ENCODE measurements at places on chromosomes 12 and 14.

GRCh38 chr12:1688086-1688710 is 2.7 kb upstream of the ADIPOR2 start:
- peaks cover 9% of the 10 kb centered on the region for H3K4me1 ChIP-seq
- DNase-seq: no peak
- no peak overlapping the region for H3K27ac ChIP-seq

DNA sequence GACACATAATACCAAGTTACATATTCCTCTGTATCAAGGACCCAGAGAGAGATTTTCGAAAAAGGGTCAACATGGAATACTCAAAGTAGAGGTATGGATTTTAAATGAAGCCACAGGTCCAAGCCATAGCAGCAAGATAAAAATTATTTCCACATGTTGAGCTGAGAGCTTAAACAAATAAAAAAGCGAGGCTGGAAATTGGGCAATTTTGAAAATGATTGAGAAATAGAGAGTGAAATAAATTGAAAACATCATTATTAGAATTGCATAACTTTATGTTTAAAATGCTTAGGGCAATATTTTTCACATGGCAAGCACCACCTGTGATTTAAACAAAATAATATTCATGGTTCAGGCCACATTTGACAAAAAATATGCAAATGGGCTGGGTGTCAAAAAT is 1251.0 kb upstream of the USP15 start:
- no peaks in the 10 kb centered on the region for H3K4me1 ChIP-seq
- H3K36me3 ChIP-seq: no peaks in the 10 kb centered on the region
- no peak overlapping the region for H3K27ac ChIP-seq
- H3K27me3 ChIP-seq: no peaks in the 10 kb centered on the region

- no peak overlapping the region for H3K4me3 ChIP-seq
- no peaks in the 10 kb centered on the region for H3K4me1 ChIP-seq
- no peaks in the 10 kb centered on the region for H3K36me3 ChIP-seq
- no peak overlapping the region for H3K27ac ChIP-seq
- no peak for DNase-seq
Measured at GRCh38 chr14:67900231-67900630, 80.7 kb downstream of the RAD51B start.

DNA sequence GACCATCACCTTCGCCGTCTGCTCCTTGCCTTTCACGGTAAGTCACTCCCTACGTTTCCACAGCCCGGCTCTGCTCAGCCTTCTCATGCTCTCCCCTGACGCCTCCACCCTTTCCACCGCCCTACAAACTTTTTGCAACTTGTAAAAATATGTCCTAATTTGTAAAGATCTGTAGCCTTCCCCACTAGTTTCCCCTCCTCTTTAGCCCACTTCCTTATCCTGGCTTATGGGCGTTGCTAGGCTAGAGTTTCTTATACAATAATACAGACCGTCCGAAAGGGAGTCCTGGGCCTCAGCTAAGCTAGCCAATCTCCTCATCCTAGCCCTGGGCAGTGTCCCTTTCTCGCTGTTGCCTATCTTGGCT is 1.2 kb downstream of the PTGER2 start:
- no peak overlapping the region for H3K27ac ChIP-seq
- DNase-seq: no peak
- no peaks in the 10 kb centered on the region for H3K36me3 ChIP-seq
- peaks cover 20% of the 10 kb centered on the region for H3K27me3 ChIP-seq
- peaks cover 8% of the 10 kb centered on the region for H3K4me1 ChIP-seq

GRCh38 chr14:68530443-68530842 is 262.4 kb downstream of the ZFP36L1 start:
- no peaks in the 10 kb centered on the region for H3K36me3 ChIP-seq
- H3K27me3 ChIP-seq: no peaks in the 10 kb centered on the region
- no peak overlapping the region for H3K4me3 ChIP-seq

- H3K27ac ChIP-seq: no peak overlapping the region
- H3K36me3 ChIP-seq: no peaks in the 10 kb centered on the region
- H3K4me3 ChIP-seq: no peak overlapping the region
- DNase-seq: no peak
- H3K27me3 ChIP-seq: no peaks in the 10 kb centered on the region
Measured at GRCh38 chr14:102326583-102326982, 7.0 kb downstream of the ZNF839 start.

DNA sequence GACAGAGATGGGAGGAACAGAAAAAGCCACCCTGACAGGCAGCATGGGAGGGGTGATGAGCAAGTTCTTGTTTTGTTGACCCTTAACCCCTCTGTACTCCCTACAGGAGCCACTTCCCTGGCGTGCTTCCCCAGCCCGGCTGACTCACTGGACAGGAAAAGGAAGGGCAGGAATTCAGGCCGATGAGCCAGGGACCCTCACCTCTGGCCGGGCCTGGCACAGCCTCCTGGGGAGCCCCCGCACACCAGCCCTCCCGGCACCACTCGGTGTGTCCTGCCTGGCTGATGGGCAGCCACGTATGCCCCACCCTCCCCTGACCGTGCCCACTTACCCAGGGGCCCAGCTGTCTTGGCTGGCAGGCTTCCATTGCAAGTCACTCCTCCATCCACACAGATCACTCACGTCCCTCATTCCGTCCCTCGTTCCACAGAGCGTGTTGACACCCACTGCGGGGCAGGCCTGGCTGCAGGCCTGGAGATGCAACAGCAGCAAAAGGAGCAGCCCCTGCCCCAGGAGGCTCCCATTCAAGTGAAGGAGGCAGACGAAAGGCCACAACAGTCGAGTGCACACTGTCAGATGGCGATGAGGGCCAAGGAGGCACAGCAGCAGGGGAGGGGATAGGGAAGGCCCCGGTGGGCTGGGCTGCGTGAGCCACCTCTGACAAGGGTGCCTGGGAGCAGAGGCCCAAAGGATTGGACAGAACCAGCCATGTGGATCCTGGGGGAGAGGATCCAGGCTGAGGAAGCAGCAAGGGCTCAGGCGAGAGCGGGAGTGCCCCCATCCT is 19.7 kb upstream of the CD9 start:
- no peaks in the 10 kb centered on the region for H3K27me3 ChIP-seq
- peak; percentile 48 for DNase-seq
- H3K27ac ChIP-seq: no peak overlapping the region
- H3K4me3 ChIP-seq: no peak overlapping the region
- peaks cover 26% of the 10 kb centered on the region for H3K4me1 ChIP-seq
- H3K36me3 ChIP-seq: no peaks in the 10 kb centered on the region

GRCh38 chr14:73943083-73943482 is 6.8 kb downstream of the FAM161B start:
- H3K27me3 ChIP-seq: peaks cover 6% of the 10 kb centered on the region
- H3K4me3 ChIP-seq: no peak overlapping the region
- H3K36me3 ChIP-seq: no peaks in the 10 kb centered on the region
- H3K27ac ChIP-seq: no peak overlapping the region

DNA sequence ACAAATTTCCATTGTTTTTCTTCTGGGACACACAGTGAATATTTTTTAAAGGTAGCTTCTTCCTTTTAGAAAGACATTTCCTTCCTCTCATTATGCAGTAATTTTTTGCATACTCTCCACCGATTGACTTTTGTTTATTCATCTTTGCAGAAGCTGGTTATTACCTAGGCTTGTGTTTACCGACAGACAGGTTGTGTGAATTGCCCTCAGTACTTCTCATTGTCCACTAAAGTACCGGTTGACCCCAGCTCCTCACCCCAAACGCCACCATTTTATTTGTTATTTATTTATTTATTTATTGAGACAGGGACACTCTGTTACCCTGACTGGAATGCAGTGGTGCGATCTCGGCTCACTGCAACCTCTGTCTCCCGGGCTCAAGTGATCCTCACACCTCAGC is 63.4 kb upstream of the MYL2 start:
- no peak overlapping the region for H3K27ac ChIP-seq
- no peaks in the 10 kb centered on the region for H3K36me3 ChIP-seq
- H3K4me3 ChIP-seq: no peak overlapping the region

- H3K27ac ChIP-seq: no peak overlapping the region
- H3K27me3 ChIP-seq: peaks cover 6% of the 10 kb centered on the region
- H3K36me3 ChIP-seq: no peaks in the 10 kb centered on the region
- H3K4me1 ChIP-seq: no peaks in the 10 kb centered on the region
- H3K4me3 ChIP-seq: no peak overlapping the region
- DNase-seq: peak; percentile 70
Measured at GRCh38 chr12:109291521-109292341, 17.4 kb downstream of the FOXN4 start.

GRCh38 chr12:113151655-113152054 is 2.1 kb downstream of the CFAP73 start:
- peaks cover 49% of the 10 kb centered on the region for H3K27me3 ChIP-seq
- H3K4me3 ChIP-seq: no peak overlapping the region
- no peak overlapping the region for H3K27ac ChIP-seq
- no peak for DNase-seq

GRCh38 chr14:105944632-105945610 is 418.5 kb downstream of the TMEM121 start:
- H3K27me3 ChIP-seq: no peaks in the 10 kb centered on the region
- no peak overlapping the region for H3K27ac ChIP-seq
- H3K4me1 ChIP-seq: no peaks in the 10 kb centered on the region
- H3K4me3 ChIP-seq: no peak overlapping the region
- no peak for DNase-seq

DNA sequence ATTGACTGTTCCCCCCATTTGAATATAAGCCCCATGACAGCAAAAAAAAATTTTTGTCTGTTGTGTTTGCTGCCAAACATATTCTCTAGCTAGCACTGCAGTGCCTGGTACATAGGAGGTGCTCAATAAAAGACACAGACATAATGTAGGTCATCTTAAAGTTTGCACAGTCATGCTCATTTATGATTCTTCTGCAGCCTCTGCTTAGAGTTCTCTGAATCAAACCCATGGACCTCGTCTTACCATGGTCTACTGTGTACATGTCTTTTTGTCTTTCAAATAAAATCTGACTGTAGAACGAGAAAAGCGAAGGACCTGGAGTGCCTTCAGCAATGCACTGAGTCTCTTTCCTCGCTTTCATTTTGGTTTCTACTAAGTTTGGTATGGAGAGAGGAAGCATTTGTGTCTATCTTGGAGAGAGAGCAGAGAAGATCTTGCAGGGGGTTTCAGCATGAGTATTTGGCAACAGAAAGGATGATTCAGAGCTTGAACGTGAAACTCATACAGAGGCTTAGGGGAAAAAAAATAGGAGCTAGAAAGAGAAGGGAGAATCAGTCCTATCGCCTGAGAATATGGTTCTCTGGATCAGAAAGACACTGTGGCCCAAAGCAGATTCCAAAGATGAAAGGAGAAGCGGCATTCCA is 38.8 kb upstream of the TMCC3 start:
- peak overlapping the region; percentile 33 for H3K27ac ChIP-seq
- peak; percentile 13 for DNase-seq
- no peak overlapping the region for H3K4me3 ChIP-seq
- no peaks in the 10 kb centered on the region for H3K27me3 ChIP-seq
- H3K36me3 ChIP-seq: no peaks in the 10 kb centered on the region

DNA sequence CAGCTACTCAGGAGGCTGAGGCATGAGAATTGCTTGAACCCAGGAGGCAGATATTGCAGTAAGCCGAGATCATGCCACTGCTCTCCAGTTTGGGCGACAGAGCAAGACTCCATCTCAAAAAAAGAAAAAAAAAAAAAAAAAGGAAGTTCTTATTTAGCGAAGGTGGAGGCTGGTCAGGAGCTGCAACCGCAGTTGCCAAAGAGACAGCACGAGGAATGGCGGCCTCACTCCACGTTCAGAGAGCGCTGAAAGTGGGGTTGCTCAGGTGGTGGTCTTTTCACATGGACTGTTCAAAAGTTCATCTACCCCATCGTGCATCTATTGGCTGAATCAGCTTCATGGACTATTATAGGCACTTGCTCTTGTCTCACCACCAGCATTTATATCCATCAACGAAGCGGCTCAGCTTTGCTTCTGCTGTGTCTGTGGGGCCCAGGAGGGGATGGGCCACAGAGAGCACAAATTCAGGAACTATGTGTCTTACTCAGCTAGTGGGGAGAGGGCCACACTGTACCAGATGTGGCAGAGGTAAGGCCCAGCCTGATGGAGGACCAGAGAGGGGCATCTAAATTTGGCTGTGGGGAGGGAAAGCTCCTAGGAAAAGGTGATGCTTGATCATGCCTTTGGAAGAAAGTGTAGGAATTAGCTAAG is 27.3 kb downstream of the SLC25A47 start:
- peaks cover 7% of the 10 kb centered on the region for H3K4me1 ChIP-seq
- DNase-seq: no peak
- H3K27me3 ChIP-seq: no peaks in the 10 kb centered on the region
- H3K4me3 ChIP-seq: no peak overlapping the region
- H3K27ac ChIP-seq: no peak overlapping the region

DNA sequence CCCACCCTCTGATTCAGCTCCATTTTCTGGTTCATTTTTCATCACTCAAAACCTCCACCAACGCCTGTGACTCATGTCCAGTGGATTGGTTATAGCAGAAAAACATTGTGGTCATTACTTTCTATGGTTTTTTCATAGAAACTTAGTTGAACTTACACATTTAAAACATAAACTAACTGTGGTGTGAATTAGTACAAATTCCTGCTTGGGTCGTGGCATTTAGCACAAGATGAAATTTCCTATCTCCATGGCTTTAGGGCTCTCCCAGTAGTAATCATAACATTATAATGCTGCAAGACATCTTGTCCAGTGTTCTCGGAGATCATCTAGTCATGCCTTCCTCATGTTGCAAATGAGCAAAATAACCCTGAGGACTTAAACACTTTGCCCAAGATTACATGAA is 7.1 kb downstream of the RNASE7 start:
- no peak overlapping the region for H3K27ac ChIP-seq
- no peaks in the 10 kb centered on the region for H3K36me3 ChIP-seq
- H3K27me3 ChIP-seq: no peaks in the 10 kb centered on the region
- no peak for DNase-seq
- H3K4me3 ChIP-seq: no peak overlapping the region

All from hepatocyte (in vitro differentiated cells).